ENCODE measurements at places on chromosomes 16 and 17. TPM values are rescaled to one million over a fixed set of nuclear protein-coding genes. Genes with fewer than 3 reads are reported as not detected.

- no peak for DNase-seq
These were observed 159.5 kb upstream of the CACNG5 start for GRCh38 chr17:66675273-66675990.

DNA sequence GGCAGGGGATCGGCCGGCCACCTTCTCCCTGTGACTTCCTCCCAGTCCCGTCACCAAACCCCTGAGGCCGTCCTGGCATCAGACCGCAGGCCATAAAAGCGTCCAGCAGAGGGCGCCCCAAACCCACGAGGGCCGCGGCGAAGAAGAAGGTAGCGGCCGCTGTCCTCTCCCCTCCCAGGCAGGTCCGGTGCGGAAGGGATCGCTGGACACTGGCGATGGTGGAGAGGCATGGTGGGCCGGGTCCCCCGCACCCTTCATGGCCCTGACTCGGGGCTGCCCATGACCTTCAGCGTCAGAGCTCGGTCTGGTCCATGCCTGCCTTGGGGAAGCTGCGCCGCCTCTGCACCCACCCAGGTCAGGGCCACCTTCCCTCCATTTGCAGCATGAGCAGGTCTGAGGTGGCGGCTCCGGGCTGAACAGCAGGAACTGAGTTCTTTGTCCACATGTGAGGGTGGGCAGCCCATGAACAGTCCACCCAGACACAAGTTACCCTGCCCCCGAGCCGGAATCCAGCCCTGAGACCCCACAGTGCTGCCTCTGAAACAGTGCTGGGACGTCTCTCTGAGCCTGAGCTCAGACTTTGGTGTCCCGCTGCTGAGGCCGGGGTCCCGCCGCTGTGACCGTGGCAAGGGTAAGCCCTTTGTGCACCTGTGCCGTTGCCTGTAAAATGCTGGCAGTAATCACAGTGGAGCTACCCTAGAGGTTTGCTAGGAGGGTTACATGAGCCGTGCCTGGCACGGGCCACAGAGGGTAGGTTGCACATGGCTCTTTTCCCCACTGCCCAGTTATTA is 40.8 kb upstream of the CMIP start:
- peak; percentile 82 for DNase-seq

GRCh38 chr16:28218109-28218508 is 6.3 kb upstream of the XPO6 start:
- DNase-seq = peak; percentile 19

- no peak for DNase-seq
These were observed 11.9 kb downstream of the STAC2 start for GRCh38 chr17:39213852-39214251.

- no peak for DNase-seq
These were observed 190.2 kb upstream of the MPHOSPH6 start for GRCh38 chr16:82360024-82360783.

DNA sequence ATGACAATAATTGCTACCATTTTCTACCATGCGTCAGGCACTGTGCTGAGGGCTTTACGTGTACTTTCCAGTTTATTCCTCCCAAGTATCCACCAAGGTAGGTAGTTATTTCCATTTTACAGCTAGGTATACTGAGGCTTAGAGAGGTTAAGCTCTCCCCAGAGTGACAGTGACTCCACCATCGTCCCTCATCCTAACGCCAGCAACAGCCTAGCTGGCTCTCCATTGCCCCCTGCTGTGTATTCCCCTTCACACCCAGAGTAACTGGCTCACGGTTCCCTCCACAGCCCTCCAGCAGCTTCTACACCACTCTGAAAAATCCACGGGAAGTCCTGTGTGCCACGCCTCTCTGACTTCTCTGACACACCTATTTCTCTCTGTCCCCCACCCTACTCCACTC is 7.1 kb upstream of the ASGR1 start:
- DNase-seq = no peak

DNA sequence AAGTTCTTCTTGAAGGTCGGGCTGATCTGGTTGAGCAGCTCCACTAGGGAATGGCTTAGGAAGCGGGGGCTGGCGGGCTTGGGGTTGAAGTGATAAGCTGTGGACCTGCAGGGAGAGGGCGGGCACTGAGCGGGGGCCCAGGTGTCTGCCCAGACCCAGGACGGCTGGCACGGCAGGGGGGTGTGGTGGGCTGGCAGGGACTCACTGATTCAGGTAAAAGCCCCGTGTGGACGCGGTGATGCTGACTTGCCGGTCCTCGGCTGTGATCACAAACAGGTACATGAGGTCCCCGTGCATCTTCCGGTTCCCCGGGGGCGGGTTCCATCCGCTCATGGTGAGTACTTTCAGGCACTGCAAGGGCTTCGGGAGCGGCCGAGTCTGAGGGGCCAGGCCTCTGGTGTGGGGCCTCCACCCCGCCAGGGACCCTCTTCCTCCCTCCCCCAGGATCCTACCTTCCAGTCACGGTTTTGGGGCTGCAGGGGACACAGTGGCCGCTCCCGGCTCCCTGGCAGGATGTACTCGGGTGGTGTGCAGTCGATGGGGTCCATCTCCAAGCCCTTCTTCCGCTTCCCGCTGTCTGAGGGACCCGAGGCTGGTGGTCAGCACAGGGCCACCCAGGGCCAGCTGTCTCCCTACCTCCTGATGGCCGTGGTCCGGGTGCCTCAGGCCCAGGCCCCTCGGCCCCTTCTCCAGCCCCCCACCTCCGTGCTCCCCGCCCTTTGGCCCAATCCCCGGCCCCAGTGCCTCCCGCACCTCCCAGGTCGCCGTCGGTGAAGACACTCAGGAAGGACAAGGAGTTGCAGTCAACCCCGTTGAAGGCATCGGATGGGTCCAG is 10.2 kb downstream of the CLUH start:
- no peak for DNase-seq

DNA sequence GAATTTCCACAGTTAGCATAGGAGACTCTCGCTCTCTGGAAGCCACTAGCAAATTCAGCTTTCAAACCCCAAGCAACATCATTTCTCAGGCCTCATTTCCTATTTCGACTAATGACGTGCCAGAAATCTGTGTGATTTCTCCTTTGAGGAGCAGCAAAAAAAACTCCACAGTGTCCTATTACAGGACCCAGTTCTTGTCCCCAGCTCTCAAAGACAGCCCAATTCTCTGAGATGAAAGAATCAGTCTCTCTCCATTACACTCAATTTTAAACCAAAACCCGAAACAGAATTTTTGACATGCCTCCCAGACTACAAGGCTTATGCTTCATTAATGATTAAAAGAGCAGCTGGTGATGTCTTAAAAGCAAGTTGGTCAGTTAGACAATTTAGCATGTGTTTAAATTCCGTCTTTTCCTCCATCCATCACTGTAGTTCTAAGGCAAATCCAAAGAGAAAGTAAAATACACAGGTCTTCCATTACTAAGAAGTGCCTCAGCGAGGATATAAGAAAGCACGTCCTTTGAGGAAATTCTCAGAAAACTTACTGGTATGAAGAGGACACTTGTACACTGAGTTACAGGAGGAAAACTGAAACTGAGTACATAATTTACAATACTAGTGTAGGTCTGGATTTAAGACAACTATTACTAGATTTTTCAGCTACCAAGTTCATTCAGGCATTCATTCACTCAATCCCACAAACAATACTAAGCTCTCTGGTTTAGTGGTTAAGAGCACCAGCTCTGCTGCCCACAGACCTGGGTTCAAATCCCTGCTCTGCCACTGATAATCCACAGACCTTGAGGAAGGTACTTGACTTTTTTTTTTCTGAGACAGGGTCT is 12.5 kb downstream of the TOM1L2 start:
- no peak for DNase-seq

- no peak for DNase-seq
These were observed 132.6 kb downstream of the RAB11FIP4 start for GRCh38 chr17:31523862-31524730.

DNA sequence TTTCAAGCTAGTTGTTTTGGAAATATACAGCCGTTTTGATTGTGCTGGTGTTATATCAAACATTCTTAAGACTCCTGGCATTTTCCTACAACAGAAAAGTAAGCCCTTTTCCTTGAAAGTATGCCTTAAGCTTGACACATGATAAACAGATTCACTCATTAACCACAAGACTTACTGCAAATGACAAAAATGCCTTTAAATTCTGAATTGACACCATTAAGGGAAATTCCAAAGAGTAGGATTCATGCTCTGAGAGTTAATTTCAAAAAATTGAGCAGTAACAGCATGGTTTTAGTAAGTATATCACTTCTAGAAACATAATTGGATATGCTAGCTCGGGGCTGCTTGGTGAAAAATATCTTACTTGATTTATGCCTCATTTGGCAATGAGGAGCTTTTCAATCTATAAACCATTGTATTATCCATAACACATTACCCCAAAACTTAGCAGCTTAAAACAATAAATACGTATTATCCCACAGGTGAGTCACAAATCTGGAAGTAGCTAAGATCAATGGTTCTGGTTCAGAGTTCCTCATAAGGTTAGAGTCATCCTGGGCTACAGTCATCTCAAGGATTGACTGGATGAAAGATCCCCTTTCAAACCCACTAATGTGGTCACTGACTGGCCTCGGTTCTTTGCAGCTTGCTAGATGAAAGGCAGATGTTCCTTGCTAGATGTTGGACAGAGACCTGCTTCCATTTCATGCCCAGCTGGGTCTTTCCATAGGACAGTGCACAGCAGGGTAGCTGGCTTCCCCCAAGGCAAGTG is 8.2 kb upstream of the PHAF1 start:
- no peak for DNase-seq

The TUBD1 gene
- 22.5 TPM for total RNA-seq

- DNase-seq = no peak
These were observed 11.6 kb upstream of the GOSR2 start for GRCh38 chr17:46911311-46911710.

DNA sequence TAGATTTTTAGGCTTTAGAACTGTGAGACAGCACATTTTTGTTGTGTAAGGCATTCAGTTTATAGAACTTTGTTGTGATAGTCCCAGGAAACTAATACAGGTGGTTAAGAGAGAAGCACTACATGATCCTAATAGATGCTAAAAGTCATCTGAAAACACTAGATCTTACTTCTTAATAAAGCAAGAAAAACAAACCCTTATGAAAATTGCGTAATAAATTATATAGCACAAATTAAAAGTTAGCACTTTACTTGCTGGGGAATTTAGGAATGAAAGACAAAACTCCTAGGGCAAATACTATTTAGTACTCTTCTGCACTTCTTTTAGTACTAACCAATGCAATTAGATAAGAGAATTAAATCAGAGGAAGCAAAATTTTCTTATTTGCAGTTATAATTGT is 163.3 kb upstream of the SHISA6 start:
- no peak for DNase-seq

DNA sequence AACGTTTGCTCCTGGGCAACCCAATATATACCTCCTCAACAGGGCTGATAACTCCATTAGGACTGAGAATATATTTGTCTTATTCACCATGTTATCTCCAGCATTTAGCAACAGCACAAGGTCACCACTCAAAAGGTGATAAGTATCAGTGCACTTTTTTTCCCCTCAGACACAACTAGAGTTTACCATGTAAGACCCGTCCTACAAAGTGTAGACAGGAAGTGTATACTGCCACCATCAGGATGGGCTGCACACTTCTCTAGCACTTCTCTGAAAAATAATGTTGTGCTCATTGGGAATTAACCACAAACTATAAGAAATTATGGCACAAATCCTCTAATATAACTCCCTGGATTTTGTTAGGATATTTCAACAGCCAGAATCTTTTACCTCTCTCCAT is 5.7 kb upstream of the VAT1L start:
- no peak for DNase-seq

The CLEC18B gene
- 8.2 TPM for total RNA-seq

GRCh38 chr17:5883775-5884665 is 186.2 kb upstream of the WSCD1 start:
- no peak for DNase-seq

The DLX4 gene
- not detected for total RNA-seq

- no peak for DNase-seq
These were observed 229.2 kb downstream of the SHISA9 start for GRCh38 chr16:13130586-13130985.

The FLII gene
- 347 TPM for total RNA-seq

The KRT24 gene
- not detected for total RNA-seq

- no peak for DNase-seq
These were observed 5.0 kb downstream of the TP53I13 start for GRCh38 chr17:29573558-29573869.

The SEZ6L2 gene
- 62.9 TPM for total RNA-seq
